ENCODE measurements at places on chromosomes 11 and 22.

- DNase-seq, result no peak
Measured at GRCh38 chr11:79937676-79938334, 497.0 kb upstream of the TENM4 start.

GRCh38 chr11:122808478-122808869, 29.8 kb upstream of the CRTAM start:
- no peak for DNase-seq

DNA sequence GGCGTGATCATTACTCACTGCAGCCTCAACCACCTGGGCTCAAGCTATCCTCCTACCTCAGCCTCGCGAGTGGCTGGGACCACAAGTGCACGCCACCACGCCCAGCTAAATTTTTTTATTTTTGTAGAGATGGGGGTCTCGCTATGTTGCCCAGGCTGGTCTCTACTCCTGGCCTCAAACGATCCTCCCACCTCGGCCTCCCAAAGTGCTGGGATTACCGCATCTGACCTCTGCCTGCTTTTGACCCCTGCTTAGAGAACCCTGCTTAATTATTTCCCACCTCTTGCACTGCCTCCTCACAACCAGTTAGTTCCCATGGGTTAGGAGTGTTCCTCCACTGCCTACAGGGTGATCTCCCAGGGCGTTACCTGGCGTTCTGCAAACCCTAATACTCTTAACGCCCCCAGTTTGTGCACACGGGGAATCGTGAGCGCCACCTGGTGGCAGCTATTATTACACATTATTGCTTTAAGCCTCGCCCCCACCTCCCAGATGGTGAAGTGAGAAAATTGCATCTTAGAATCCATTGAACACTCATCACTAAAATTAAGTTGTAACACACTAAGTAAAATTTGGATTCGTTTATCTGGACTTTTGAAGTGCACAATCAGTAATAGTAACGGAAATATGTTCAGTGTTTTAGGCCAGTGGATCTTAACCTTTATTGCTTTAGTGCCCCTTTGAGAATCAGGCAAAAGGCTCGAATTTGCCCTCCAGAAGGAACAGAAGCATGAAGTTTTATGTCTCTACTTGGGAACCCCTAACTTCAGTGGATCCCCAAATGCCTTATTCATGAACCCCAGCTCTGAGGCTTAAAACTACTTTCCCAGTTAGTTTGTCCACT, 61.4 kb upstream of the ASPHD2 start:
- DNase-seq, result no peak

DNA sequence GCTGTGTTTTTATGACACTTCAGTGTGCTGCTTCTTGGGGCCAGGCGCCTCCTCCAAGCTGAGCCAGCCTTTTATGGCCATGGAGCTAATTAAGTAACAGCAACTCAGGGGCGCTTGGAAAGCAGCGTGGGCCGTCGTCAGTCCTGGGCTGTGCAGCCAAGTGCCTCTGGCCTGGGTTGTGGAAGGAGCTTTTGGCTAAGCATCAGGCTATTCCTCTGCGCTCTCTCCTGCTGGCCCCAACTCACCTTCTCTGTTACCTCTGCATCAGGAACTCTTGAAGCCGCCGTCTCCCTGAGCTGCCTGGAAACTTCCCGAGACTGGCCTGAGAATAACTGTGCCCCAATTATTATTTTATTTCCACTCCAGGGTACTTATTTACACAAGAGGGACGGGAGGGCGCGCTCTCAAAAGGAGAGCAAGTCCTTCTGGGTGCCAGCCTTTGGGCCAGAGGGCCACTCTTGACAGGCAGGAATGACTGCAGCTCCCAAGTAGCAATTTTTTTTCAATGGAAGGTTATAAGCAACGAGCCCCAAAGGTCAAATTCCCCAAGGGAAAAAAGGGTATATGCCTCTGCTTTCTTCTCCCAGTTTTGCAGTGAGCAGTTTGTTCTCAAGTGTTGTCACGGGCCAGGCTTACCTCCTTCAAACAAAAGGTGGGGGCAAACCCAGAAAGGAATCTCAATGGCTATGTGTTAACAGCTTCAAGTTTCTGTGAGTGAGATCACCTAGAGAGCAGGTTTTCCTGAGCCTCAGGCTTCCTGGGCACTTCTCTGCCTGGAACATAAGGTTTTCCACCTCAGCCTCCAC, 38.5 kb upstream of the NAV2 start:
- no peak for DNase-seq

DNA sequence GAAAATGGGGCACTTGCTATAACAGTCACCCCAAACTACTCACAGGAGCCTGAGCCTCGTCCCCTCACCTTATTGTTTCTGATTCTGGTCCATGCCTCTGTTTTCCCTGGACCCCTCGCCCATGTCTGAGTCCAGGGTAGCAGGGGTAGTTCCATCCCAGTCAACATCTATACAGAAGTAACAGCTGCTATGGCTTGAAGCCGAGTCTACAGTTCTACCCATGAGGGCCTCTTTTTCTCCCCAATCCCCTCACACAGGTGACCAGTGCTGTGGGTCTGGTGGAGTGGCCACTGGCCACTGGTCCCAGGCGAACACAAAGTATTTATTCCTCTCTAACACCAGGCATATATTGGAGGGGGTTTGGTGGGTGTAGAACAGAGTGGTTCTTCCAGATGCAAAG, 116.4 kb downstream of the ZNF280B start:
- no peak for DNase-seq

GRCh38 chr11:8090756-8091155, 9.7 kb downstream of the TUB start:
- no peak for DNase-seq

DNA sequence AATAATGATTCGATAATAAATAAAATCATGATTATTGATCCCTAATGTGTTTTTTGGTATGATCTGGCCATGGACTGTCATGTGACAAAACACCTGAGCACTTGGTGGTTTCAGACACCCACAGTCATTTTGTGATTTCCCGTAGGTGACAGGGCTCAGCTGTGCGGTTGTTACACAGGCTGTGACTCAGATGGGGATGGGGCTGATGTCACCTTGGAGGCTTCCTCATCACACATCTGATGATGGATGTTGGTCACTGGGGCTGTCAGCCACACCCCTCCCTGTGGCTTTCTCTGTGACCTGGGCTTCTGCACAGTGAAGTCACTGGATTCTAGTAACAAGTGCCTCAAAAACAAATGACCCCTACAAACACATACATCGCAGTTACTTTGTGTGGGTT, 995.1 kb downstream of the BRD1 start:
- DNase-seq, result no peak

DNA sequence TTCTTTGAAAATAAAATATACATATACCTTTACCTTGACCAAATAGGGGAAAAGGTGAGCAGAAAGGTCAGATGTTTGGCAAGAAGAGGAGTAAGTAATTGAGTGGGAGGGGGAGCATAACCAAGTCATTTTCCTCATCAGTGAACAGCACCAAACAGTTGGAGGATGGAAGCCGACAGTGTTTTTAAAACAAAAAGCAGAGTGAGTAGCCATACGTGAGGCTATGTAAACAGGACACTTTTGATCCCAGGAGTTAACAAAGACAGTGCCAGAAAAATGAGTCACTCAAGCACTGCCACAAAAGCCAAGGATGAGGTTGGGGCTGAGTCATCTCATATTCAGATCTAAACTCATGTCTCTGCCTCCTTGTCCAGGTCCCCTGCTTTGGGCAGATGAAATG, 734.7 kb downstream of the KCNA4 start:
- DNase-seq, result peak; percentile 83

GRCh38 chr11:112617977-112618826, 343.0 kb upstream of the NCAM1 start:
- DNase-seq, result no peak

DNA sequence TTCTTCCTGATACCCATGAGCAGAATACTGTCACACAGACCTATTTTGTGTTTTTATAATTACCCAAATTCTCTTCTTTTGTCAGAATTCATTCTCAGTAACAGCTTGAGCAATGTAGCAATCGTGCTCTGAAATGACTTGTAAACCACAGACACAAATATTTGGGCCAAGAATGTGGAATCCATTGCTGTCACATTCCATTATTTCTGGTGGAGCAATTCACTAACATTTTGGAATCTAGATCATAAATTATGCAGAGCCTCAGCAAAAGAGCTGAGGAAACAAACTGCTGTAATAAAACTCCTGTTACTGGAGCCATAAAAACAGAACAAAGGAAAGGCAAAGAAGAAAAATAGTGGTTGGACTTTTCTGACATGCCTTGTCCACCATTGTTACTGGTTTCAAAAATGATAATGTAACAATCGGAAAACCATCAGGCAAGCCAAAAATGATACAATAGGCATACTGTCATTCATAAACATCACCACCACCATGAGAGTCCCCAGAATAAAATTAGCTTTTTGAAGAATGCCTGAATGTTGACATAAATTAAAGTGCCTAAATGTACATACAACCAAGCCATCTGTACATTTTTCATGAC, 223.4 kb upstream of the PITPNB start:
- DNase-seq, result peak; percentile 59

DNA sequence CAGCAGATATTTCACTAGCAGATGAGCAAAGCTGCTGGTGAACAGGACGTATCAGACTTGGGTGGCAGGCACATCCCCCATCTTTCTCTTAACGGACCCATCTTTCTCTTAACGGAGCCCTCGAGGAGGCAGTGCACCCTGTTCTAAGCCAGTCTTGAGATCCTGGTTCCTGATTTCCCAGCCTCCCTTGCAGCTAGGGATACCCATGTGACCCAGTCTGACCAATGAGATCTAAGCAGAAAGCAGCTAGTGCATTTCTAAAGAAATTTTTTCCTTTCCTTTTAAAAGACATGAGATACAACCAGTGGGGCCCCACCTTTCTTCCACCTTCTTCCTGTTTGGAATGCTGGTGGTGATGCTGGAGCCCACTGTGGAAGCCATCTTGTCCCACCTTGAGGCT, 13.6 kb upstream of the ELFN2 start:
- no peak for DNase-seq

GRCh38 chr22:30874431-30875370, 93.9 kb downstream of the MORC2 start:
- no peak for DNase-seq

GRCh38 chr22:44305455-44305854, 7.3 kb downstream of the SHISAL1 start:
- DNase-seq, result no peak

DNA sequence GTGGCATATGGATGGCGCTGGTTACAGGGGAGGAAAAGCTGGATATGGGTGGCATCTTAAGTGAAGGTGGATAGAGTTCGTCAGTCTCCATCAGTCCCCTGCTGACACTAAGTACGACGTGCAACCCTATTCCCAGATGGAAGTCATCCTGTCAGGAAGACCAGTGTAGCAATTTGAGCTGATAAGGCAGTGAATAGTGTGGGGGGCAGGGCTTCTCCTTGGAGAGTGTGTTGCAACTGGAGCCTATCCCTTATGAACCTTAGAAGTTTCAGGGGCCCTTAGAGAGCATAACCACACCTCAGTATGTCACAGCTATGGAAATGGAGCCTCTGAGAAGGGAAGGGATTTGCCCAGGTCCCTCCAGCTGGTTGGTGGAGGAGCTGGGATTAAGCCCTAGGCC, 36.1 kb upstream of the ANKK1 start:
- no peak for DNase-seq

DNA sequence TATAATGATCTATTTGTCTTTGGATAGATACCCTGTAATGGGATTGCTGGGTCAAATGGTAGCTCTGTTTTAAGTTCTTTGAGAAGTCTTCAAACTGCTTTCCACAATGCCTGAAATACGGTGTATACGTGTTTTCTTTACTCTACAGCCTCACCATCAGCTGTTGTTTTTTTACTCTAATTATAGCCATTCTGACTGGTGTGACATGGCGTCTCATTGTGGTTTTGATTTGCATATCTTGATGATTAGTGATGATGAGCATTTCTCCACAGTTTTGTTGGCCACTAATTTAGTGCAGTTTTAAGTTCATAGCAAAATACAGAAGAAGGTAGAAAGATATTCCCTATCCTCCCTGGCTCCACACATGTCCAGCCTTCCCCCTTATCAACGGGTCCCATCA, 26.3 kb upstream of the VPREB1 start:
- DNase-seq, result no peak

GRCh38 chr22:19862619-19863246, 8.1 kb upstream of the GNB1L start:
- no peak for DNase-seq

GRCh38 chr22:28441720-28442263, 237.8 kb downstream of the TTC28 start:
- DNase-seq, result no peak

DNA sequence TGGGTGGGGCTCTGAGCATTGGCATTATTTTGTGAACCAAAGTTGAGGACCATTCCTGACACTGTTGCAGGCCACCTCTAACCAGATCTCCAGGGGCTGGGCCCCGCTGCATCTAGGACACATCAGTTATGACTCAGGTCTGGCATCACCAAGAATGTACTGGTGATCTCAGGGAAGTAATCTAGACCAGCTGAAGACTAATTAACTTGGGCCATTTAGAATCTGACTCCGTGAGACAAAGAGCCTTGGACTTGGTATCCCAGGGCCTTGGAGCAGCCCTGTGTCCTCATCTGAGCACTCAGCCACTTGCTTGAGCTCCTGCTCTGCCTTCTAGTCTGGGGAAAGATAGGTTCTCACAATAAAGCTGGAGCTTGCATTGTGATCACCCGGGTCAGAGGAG, 200.6 kb downstream of the KIRREL3 start:
- DNase-seq, result no peak

- DNase-seq, result no peak
Measured at GRCh38 chr22:29517215-29517908, 36.2 kb downstream of the THOC5 start.

DNA sequence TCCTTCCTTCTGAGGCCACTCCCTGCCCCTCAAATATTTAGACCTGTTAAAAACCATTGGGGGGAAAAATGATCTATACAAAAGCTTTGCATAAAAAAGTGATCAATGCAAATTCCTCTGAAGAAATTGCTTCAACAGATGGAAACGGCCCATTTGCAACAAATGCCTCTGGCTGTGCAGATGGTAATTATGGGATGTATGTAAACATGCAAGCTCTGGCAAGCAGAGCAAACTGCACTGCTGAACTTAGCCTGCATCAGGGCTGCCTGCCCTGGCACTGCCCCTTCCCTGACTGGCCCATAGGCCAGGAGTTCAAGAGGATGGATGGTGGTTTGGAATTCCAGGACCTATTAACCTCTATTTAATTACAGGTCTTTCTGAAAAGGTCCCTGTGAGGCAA, 388.7 kb downstream of the MIAT start:
- DNase-seq, result no peak

GRCh38 chr11:43508511-43508918, 149.8 kb downstream of the TTC17 start:
- no peak for DNase-seq

Data from epithelial cell of proximal tubule (primary cell).